ENCODE measurements at places on chromosomes 7 and 10. TPM values are rescaled to one million over a fixed set of nuclear protein-coding genes. Genes with fewer than 3 reads are reported as not detected.

DNA sequence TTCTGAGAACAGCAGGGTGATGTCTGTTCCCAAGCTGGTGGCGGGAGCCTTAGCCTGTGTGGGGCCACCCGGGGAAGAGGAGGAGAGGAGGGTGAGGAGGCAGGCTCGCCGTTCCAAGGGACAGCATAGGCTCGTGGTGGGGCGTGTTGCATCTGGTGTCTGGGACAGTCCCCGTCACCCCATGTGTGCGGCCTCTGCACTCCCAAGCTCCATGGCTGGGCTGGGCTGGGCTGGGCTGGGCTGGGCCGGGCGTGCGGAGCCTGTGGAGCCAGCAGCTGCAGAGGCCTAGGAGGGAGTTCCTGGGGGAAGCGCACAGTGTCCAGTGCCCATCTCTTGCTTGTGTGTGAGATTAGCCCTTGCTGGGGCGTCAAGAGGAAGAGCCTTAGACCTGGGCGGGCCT, 20.9 kb upstream of the TTYH3 start:
- DNase-seq, result no peak

The SSC4D gene
- 4.3 TPM for polyA plus RNA-seq

- DNase-seq, result no peak
Measured at GRCh38 chr10:59754951-59755350, 1.7 kb upstream of the MRLN start.

GRCh38 chr10:48465860-48466521, 138.9 kb downstream of the ARHGAP22 start:
- no peak for DNase-seq

GRCh38 chr10:77086081-77086480, 551.5 kb downstream of the KCNMA1 start:
- no peak for DNase-seq

- DNase-seq, result no peak
Measured at GRCh38 chr10:124949543-124949942, 7.6 kb downstream of the ZRANB1 start.
